ENCODE measurements at places on chromosomes 16 and 17. TPM values are rescaled to one million over a fixed set of nuclear protein-coding genes. Genes with fewer than 3 reads are reported as not detected.

- no peak overlapping the region for H3K27ac ChIP-seq
- no peaks in the 10 kb centered on the region for H3K4me1 ChIP-seq
- H3K36me3 ChIP-seq = no peaks in the 10 kb centered on the region
- peaks cover 82% of the 10 kb centered on the region for H3K27me3 ChIP-seq
Observed at GRCh38 chr16:49600536-49600935, 226.9 kb downstream of the C16orf78 start.

DNA sequence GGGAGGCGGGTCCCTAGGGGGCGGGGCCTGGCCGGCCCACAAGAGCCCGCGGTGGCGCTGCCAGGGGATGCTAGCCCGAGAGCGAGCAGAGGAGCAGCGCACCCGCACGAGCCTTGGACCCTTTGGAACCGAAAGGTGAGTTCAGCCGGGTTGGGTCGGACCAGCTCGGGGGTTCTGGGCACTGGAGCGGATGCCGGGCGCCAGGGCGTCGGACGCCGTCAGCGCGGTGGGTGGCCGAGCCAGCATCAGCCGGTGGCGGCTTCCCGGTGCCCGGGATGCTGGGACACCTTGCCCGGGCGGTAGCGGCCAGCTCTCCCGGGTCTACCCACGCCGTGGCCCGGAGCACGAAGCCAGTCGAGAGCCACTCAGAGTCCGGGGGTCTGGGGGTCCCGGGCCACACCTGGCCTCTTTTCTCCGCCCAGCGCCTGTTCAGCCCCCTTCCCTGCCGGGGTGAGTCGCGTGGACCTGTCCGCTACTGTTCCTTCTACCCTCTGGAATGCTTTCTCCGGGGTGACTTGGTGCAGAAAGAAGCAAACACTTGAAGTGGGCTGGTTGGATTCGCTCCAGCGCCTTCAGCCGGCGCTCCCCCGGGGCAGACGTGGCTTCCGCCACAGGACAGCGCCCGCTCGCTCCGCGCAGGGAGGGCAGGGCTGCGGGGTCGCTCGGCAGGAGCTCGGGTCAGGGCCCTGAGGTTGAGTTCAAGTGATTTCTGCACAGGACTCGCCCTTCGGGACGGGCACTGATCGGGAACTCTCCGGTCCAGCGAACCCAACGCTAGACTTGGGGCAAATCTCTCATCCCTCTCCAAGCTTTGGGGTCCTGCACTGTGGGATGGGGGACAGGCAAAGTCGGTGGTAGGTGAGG is at the start of gene SCNN1G:
TSS of gene SCNN1G (plus strand) at position 67 of the 864 bp plus-strand sequence. CDS start 3,527 bp downstream, outside the sequence.
- H3K4me1 ChIP-seq = peaks cover 26% of the 10 kb centered on the region
- H3K4me3 ChIP-seq = peak within 1 kb of the TSS; percentile 84
- H3K36me3 ChIP-seq = peaks cover 35% of the 10 kb centered on the region
- peak; percentile 23 for DNase-seq
- peak within 1 kb of the TSS; percentile 35 for H3K27ac ChIP-seq

DNA sequence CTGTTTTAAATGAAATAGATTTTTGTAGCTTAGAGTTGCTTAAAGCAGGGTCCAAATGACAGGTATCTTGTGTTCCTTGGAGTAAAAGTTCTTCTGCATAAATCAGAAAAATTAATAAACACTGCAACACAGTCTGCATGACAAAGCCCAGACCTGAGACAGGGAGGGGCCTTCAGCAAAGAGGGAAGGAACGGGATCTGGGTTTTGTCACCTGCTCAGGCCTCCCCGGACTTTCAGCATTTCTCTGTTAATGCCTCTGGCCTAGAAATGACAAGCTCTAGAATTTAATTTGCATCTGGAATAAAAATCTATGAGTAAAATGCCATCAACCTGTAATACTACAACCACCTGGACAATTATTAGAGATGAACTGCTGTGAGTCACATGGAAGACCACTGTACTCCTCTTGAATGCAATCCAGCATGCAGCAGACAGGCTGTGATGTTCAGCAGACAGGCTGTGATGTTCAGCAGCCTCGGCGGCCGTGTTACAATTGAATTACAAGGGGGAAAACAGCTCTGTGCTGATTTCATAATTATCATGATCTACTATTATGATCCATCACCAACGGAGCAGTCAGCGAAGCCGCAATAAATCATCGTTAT is 170.2 kb downstream of the TOX3 start:
- no peaks in the 10 kb centered on the region for H3K4me1 ChIP-seq
- H3K36me3 ChIP-seq = no peaks in the 10 kb centered on the region
- H3K27ac ChIP-seq = no peak overlapping the region
- no peak for DNase-seq

The PHB1 gene
- 122 TPM for total RNA-seq
